ENCODE measurements at places on chromosomes 13 and 19. TPM values are rescaled to one million over a fixed set of nuclear protein-coding genes. Genes with fewer than 3 reads are reported as not detected.

Gene TNNI3
- not detected for total RNA-seq

DNA sequence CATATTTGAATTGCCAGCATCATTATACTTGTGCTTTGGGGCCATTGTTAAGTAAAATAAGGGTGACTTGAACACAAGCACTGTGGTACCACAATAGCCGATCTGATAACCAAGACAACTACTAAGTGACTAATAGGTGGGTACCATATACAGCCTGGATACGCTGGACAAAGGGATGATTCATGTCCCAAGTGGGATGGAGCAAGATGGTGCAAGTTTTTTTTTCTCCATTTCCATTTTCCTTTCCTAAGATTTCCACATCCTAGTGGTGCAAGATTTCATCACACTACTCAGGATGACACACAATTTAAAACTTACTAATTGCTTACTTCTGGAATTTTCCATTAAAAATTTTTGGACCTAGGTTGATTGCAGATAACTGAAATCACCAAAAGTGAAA lies 15.1 kb downstream of the BRCA2 start:
- H3K36me3 ChIP-seq, result peaks cover 54% of the 10 kb centered on the region
- no peak overlapping the region for H3K27ac ChIP-seq
- H3K4me1 ChIP-seq, result no peaks in the 10 kb centered on the region

Gene CEACAM7
- not detected for total RNA-seq

- H3K4me1 ChIP-seq, result peaks cover 27% of the 10 kb centered on the region
- H3K36me3 ChIP-seq, result peaks cover 1% of the 10 kb centered on the region
- H3K4me3 ChIP-seq, result no peak overlapping the region
- peaks cover 5% of the 10 kb centered on the region for H3K27me3 ChIP-seq
- no peak for DNase-seq
Observed at GRCh38 chr19:2287585-2288337, 5.8 kb upstream of the PEAK3 start.

DNA sequence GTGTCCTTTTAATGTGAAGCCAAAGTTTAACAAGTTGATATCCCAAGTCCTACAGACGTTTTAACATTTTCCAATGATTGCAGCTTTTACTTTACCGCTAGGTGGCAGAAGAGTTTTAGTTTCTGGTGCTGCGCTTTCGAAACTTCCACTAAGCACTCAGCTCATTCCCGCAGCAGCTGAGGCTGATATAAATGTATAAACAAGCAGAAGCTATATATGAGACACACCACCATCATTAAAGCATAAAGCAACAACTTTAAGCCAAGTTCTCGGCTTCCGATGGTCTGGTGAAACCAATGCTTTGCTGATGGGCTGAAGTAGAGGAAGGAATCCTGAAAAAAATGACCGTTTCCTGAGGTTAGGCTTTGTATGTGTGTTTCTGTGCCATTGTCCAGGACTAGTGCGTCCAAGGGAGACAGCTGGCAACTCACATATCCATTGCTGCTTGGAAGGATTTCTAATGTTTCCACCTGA lies 753.9 kb downstream of the OLFM4 start:
- H3K27ac ChIP-seq, result no peak overlapping the region
- H3K36me3 ChIP-seq, result no peaks in the 10 kb centered on the region
- peak; percentile 17 for DNase-seq
- H3K4me3 ChIP-seq, result no peak overlapping the region
- peaks cover 3% of the 10 kb centered on the region for H3K27me3 ChIP-seq
- peaks cover 3% of the 10 kb centered on the region for H3K4me1 ChIP-seq

GRCh38 chr13:31122143-31122542 lies 39.6 kb downstream of the HSPH1 start:
- no peaks in the 10 kb centered on the region for H3K36me3 ChIP-seq
- peaks cover 4% of the 10 kb centered on the region for H3K4me1 ChIP-seq
- peaks cover 44% of the 10 kb centered on the region for H3K27me3 ChIP-seq
- DNase-seq, result no peak
- no peak overlapping the region for H3K27ac ChIP-seq
- no peak overlapping the region for H3K4me3 ChIP-seq

GRCh38 chr13:106184790-106185189 lies 350.7 kb downstream of the EFNB2 start:
- no peaks in the 10 kb centered on the region for H3K4me1 ChIP-seq
- H3K27me3 ChIP-seq, result peaks cover 2% of the 10 kb centered on the region
- H3K27ac ChIP-seq, result no peak overlapping the region
- no peaks in the 10 kb centered on the region for H3K36me3 ChIP-seq
- DNase-seq, result no peak

Measured in activated naive CD4-positive, alpha-beta T cell treated with anti-CD3 and anti-CD28 coated beads for 36 hours (primary cell).